ENCODE measurements at places on chromosomes 6 and 20.

DNA sequence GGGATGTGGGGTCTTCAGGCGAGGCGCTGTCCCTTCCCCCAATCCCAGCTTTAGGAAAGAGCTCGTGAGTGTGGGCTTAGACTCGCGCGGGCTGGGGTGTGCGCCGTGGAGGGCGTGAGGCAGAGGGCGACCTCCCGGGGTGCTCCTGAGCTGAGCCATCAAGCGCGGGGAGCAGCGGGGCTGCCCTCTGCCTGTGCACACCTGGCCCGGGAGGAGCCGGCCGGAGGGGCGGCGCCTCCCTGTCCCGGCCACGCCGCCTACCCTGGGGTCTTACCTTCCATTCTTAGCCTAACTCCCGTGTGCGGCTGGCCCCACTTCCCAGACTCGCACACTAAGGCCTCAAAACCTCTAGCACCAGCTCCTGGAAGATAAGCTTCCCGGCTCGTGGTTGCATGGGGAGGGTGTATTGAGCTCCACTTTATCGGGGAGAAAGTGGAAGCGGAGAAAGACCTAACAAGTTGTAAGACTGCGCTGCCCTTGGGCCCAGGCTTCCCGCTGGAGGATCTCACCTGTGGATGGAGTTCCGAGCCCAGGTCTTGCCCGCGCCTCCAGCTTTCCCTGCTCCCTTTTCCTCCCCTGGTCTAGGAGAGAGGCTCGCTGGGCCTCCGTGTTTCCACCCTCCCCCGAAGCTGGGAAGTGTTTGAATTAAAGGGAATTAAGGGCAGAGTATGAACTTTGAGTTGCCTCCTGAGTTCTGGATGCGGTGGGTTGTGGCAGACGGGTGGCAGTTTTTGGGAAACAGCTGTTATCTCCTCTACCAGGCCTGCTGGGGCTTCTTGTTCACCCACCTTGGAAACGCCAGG, 1.2 kb downstream of the DNMT3B start:
- no peak for DNase-seq

DNA sequence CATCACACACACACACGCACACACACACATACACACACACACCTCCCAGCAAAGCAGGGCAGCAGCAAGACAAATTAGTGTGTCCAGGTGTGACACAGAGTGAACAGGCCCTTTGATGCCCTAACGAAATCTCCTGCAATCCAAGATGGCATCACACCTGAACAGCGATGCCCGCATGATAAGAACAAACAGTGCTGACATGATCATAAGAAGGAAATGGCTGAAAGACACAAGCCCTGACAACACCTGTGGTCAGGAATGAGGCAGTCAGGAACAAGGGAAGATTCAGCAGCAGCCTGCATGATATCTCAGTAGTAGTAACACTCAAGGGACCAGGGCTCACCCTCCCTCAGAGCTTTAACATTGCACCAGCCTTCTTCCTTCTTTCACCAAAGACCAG, 156.9 kb downstream of the FAXC start:
- no peak for DNase-seq

GRCh38 chr6:98653179-98653578, 181.2 kb upstream of the POU3F2 start:
- DNase-seq = no peak

DNA sequence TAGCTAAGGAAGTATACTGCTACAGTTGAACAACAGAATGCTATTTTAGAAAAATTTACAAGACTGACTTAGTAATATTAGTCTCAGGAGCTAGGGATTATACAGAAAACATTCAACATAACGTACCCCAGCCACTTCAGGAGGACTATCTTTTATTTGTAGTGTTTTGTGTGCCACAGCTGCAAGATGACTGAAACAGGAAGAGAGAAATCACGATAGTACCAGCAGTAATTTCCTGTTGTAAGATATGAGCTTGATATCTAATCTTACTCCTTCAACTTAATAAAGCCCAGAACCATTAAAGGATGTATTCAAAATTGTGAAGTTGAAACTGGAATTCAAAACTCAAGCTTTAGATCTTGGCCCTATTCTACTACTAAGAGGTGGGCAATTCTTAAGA, 42.1 kb downstream of the SLC35A1 start:
- DNase-seq = no peak

DNA sequence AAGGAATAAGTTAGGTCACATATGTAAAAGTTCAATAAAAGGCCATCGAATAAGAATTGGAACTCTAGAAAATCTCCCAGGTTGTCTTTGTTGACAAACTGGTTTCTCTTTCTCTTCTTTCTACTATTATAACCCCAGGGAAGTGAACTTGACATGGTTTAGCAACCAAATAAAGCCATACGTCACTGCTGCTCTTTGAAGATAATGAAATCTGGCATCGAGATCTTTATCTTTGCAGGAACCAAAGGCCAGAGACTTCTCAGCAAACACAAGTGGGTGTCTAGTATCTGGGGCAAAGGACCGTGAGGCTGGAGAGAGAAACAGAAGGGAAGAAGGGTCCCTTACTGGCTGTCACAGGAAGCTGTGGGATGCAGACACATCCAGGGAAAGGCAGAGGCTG, 286.7 kb upstream of the CDYL start:
- no peak for DNase-seq

DNA sequence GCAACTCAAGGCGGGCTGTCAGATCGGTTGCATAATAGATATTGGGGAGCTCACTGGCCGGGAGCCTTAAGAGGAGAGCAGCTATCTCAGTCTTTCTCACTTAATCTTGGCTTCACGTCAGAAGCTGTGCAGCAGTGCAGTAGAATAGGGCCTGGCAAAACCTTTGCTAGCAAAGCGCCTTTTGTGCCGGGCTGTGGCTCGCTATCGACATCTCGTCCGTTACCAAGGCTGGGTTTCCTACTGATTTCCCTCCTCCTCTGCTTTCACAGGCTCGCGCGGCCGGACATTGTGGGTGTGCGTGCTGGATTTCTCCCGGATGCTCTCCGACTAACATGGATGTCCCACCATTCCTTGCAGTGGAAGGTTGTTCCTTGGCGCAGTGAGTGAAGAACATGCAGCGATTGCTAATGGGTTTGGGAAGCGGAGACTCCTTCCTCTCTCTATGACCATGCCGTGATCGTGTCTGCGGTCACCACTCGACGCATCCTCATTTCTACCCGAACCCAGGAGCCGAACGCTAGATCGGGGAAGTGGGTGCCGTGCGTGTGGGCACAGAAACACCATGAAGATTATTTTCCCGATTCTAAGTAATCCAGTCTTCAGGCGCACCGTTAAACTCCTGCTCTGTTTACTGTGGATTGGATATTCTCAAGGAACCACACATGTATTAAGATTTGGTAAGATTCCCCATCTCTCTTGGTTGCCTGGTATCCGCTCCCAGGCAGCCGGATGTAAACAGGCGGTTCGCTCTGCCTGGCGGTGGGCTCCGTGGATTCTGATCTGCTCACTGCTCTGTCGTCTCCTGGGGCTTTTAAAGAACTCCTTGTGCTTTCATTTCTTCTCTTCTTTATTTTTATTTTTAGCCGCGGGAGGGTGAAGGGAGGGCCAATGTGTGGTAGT, 5.5 kb downstream of the GRIK2 start:
- no peak for DNase-seq

DNA sequence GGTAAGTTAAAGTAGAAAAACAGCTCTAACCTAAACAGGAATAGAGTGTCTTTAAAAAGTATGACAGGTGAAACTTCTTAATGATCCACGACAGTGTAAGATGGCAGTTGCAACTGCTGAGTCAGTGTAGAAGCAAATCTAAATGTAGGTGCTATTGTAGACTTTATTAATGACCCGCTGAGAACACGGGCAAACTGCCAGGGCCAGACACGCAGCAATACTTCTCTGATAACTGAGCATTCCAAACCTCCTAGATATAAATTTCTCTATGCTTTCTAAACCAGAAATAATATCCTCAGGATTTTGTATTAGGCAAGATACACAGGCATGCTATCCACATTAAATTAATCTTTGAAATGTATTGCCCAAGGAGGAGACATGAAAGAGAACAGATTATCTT, 1076.4 kb downstream of the HACE1 start:
- no peak for DNase-seq

- DNase-seq = no peak
Observed at GRCh38 chr20:21339499-21339898, 36.4 kb downstream of the XRN2 start.

- no peak for DNase-seq
Observed at GRCh38 chr6:148874698-148875293, 128.0 kb downstream of the UST start.

- no peak for DNase-seq
Observed at GRCh38 chr6:114735025-114735735, 392.4 kb upstream of the HS3ST5 start.

- no peak for DNase-seq
Observed at GRCh38 chr20:35104685-35105295, 12.2 kb upstream of the TRPC4AP start.

DNA sequence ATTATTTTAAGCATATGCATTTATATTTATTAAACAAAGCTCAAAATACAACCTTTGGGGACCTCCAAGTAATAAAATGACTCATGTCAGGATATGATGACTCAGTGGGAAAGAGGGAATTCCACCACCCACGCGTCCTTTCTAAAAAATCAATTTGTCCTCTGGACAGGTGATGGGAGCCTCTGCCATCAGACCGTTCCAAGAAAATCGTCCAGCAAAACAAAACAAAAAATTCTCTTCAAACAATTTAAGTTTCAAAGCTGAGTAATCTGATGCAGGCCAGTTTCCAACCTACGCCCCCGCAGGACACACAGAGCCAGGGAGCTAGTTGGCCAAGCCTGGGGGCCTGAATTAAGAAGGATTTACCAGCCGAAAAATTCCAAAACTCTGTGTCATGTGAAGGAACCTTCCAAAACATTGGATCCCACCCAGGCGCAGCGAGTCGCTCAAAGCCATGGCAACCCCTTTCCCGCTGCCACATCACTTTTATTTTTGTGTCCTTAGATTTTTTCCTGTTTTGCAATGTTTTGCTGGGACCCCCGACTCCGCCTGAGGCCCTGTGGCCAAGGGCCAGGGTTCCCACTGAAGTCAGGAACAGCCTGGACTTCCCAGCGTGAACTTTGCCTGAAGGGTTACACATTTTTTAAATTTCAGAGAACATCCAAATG, 95.3 kb downstream of the NFATC2 start:
- DNase-seq = no peak

DNA sequence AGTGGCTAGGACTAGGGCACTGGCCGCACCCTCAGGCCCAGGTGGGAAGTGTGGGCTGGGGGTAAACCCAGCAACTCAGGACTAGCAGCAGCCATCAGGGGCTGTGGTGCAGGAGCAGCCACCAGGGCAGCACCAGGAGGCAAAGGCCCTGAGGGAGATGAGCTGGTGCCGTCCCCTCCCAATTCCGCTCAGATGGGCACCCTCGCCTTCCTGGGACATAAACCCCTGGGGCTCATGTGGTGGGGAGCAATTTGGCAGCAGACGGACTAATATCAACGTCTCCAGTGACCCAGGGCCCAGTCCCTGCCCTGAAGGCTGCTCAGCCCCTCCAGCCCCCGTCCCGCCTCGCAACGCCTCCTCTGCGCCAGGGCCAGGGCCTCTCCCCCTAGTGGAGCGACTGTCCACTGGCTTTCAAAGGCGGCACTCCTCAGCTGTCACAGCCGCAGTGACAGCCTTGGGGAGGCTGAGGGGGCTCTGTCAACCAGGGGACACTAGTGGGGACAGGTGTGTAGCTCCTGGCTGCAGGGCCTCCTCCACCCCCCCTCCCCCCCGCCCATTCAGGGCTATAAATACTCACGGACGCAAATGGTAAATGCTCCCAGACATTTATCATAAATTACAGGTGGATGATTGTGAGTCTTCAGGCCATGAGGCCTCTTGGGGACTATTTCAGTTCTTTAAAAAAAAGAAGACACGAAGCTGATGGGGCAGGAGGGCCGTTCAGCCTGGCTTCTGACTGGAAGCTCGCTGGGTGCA, 349.9 kb downstream of the ZFAND3 start:
- DNase-seq = no peak

DNA sequence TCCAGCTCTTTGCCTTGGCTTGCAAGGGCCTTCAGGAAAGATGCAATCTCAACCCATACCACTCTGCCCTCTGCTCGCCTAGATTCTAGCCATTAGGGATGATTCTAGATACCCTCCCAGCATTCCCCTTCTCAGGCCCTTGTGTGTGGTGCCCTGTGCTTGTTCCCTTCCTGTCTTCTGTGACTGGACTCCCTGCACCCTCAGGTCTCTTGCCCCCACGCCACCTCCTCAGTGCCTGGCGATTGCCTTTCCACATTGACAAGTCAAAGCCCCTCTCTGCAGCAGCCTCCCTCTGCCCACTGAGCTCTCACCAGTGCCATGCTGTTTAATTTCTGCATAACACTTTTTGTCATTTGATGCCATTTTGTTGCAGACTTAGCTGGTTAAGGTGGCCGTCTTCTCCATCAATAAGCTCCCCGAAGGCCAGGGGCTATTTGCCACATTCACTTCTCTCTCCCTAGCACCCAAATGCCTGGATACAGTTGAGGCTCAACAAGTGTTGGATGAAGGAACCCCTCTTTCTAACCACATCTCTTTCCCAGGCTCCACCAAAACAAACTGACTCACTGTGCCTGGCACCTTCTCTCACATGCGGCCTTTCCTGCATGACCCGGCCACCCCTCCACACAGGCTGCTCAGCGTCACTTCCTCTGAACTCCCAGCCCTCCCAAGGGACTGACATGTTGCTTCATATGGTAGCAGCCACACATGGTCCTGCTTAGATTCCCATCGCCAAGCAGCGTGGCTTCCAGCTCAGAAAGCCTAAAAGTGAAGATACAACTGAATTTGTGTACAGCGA, 4.6 kb upstream of the TXNDC5 start:
- no peak for DNase-seq

DNA sequence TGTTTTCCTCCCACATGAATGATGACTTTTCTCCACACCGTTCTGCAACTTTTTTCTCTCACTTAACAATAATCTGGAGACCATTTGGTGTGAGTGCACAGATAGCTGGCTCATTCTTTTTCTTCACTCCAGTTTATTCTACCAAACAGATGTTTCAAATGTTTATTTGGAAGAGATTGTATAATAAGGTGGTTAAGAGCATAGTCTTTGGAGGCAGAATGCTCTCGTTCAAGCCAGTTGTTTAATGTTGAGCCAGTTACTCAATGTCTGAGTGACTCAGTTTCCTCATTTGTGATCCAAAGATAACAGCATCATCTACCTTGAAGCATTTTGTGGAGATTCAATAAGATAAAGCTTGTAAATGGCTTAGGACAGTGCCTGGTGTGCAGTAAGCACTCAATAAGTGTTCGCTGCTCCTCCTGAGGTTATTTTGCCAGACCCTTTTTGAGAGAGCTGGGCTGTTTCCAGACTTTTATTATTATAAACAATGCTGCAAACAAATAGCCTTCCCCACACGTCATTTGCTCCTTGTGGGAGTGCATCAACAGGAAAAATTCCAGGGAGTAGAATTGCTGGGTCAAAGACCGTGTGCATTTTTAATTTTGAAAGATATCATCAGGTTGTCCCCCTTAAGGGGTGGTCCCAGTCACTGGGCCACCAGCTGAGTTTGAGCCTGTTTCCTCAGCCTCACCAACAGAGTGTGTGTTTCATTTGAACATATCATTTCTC, 70.6 kb downstream of the VEGFA start:
- no peak for DNase-seq

DNA sequence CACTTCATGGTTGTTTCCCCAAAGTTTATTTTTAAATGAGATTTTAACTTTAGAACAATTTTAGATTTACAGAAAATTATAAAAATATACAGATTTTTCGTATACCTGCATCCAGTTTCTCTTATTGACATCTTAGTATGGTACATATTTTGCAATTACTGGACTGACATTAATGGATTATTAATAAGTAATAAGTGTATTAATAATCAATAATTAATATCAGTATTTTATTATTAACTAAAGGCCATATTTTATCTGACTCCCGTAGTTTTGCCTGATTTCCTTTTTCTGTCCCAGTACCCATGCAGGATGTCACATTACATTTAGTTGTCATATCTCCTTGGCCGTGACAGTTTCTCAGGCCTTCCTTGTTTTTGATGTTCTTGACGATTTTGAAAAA, 307.0 kb downstream of the C6orf118 start:
- no peak for DNase-seq
